ENCODE measurements at places on chromosomes 13 and 19. TPM values are rescaled to one million over a fixed set of nuclear protein-coding genes. Genes with fewer than 3 reads are reported as not detected.

- no peak for DNase-seq
Measured at GRCh38 chr13:112983042-112983305, 14.0 kb downstream of the MCF2L start.

DNA sequence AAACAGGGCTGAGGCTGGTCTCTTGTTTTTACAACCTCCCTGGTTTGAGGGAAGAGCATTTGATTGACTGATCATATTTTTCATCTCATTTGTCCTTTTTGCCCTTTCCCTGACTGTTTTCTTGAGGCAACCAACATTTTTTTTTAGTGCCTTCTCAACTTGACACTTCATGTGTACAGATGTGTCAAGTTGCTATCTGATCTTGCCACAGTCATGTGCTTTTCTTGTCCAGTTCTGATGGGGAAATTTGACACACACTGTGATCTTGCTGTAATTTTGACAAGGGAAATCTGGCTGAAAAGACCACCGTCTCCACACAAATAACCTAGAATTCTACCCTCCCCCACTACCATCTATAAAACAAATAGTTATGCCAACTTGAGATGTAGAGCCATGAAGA, 329.6 kb downstream of the KCTD12 start:
- DNase-seq, result no peak

GRCh38 chr19:29875931-29876330, 64.1 kb downstream of the CCNE1 start:
- no peak for DNase-seq

GRCh38 chr19:2524840-2525723, 49.2 kb downstream of the GADD45B start:
- peak; percentile 81 for DNase-seq

Gene TPTE2
- total RNA-seq, result not detected

GRCh38 chr13:39904959-39905358, 249.5 kb downstream of the COG6 start:
- no peak for DNase-seq

- DNase-seq, result no peak
Measured at GRCh38 chr13:31011901-31012654, 79.6 kb downstream of the TEX26 start.

Gene VRK3
- total RNA-seq, result 44.2 TPM

GRCh38 chr13:49308921-49309408, 61.2 kb downstream of the CDADC1 start:
- no peak for DNase-seq

DNA sequence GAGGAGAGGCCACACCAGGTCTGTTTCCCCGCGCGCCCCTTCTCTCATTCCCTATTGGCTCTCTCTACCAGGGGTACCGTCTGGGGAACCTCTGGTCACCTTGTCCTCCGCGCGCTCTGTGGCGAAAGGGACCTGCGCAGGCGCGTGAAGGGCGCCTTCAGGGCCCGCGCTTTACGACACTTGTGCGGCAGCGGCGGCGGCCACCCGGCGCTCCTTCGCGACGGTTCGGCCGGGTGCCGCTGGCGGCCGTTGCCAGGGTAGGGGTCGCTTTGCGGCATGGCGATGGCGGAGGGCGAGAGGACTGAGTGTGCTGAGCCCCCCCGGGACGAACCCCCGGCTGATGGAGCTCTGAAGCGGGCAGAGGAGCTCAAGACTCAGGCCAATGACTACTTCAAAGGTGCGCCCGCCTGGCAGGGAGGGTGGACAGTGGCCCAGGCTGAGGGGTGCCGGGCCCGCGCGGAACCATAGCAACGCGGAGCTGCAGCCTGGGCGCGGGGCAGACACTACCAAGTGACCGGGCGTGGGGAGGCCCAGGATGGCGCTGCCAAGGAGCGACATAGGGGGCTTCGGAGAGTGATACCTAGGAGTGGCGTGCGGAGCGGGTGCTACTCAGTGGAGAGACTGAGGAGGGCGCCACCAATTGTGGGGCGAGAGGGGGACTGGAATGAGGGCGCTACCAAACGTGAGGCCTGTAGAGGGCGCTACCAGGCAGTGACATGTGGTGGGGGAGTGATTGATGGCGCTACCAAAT, at the start of gene PPP5C:
Gene PPP5C (plus strand): TSS at position 267 of the 751 bp plus-strand sequence. CDS start 10 bp downstream, at position 277.
- DNase-seq, result peak; percentile 92

GRCh38 chr13:112859817-112860190, 109.2 kb upstream of the MCF2L start:
- peak; percentile 90 for DNase-seq

GRCh38 chr19:13164343-13165161, 14.3 kb downstream of the IER2 start:
- DNase-seq, result peak; percentile 91

Measured in Caki2 (cell line).